ENCODE measurements at places on chromosomes 5 and 9.

DNA sequence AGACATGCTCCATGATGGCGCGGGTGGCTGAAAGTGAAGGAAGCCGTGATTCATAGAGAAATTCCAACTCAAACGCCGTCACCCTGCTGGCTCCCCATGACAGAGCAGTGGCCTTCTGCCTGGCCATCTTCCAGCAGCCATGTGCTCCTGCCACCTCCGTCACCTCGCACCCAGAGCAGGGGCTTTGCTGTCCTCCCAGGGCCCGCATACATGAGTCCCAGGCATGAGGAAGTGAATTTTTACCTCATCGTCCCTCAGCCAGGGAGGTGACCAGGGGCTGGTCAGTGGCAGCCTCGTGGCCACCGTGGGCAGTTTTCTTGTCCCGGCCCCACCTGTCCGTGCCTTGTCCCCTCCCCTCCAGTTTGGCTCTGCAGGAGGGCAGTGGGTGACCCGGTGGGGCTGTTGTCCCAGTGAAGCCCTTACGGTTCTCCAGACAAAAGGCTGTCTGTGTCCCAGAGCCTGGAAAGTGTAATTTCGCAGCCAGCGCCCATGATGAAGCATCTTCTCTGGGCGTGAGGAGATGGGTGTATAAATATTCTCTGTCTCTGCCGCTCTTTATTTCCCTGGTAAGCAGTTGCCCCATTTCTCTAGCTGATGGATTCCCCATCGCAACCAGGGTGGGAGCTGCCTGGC lies 124.0 kb upstream of the LMX1B start:
- H3K36me3 ChIP-seq: no peaks in the 10 kb centered on the region
- DNase-seq: no peak
- no peak overlapping the region for H3K4me3 ChIP-seq
- no peaks in the 10 kb centered on the region for H3K27me3 ChIP-seq
- no peaks in the 10 kb centered on the region for H3K4me1 ChIP-seq

- no peak for DNase-seq
- H3K27ac ChIP-seq: no peak within 1 kb of the TSS
- no peak within 1 kb of the TSS for H3K4me3 ChIP-seq
- H3K4me1 ChIP-seq: no peaks in the 10 kb centered on the region
Observed at GRCh38 chr5:56233230-56233629, at the start of gene ANKRD55. TSS of gene ANKRD55 (minus strand) at chr5:56233330. CDS start at chr5:56232913, 417 bp downstream.

GRCh38 chr5:53430618-53431252 lies 49.7 kb upstream of the FST start:
- H3K36me3 ChIP-seq: no peaks in the 10 kb centered on the region
- no peak for DNase-seq
- no peak overlapping the region for H3K27ac ChIP-seq
- H3K4me3 ChIP-seq: no peak overlapping the region
- H3K4me1 ChIP-seq: no peaks in the 10 kb centered on the region
- H3K27me3 ChIP-seq: no peaks in the 10 kb centered on the region

GRCh38 chr9:115261656-115262081 lies 143.7 kb upstream of the TNC start:
- DNase-seq: no peak
- H3K27ac ChIP-seq: no peak overlapping the region
- H3K27me3 ChIP-seq: no peaks in the 10 kb centered on the region
- no peaks in the 10 kb centered on the region for H3K4me1 ChIP-seq
- H3K36me3 ChIP-seq: no peaks in the 10 kb centered on the region

DNA sequence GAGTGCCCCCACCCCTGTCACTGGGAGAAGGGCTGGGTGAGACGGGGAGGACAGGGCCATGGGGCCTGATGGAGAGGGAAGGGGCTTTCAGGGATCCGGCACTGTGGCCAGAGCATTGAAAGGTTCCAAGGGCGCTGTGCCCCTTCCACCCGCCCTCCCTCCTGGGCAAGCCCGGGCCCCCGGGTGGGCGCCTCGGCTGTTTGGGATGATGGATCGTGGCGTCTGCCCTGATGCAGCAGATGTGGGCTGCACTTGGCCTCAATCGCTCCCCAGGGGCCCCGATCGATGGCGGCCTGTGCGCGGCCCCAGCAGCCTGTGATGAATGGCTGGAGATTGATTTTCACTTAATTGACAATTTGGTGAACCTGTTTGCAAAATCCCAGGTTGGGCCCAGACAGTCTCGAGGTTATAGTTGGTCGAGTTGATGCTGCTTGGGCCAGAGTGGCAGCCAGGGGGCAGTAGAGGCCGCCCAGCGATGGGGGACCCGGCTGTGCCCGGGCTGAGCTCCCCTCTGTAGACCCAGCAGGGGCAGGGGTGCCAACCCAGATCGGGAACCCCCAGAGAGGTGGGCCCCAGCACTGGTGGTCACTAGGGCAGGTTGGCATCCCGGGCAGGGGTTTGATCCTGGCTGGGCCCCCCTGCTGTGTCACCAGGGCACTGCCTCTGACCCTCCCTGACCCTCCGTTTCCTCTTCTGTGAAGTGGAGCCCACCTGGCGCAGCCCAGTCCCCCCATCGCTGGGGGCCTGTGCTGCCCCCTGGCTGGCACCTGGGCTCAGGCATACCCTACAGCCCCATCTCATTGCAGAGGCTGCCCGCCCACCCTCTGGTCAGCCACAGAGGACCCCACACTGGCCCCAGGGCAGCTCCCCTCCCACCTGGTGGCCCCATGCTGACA lies 34.7 kb downstream of the LHX3 start:
- H3K4me3 ChIP-seq: no peak overlapping the region
- H3K27me3 ChIP-seq: no peaks in the 10 kb centered on the region
- H3K36me3 ChIP-seq: no peaks in the 10 kb centered on the region
- no peaks in the 10 kb centered on the region for H3K4me1 ChIP-seq
- H3K27ac ChIP-seq: no peak overlapping the region

GRCh38 chr9:130530938-130531337 lies 48.4 kb upstream of the FUBP3 start:
- no peaks in the 10 kb centered on the region for H3K27me3 ChIP-seq
- H3K36me3 ChIP-seq: no peaks in the 10 kb centered on the region
- no peaks in the 10 kb centered on the region for H3K4me1 ChIP-seq
- H3K27ac ChIP-seq: no peak overlapping the region
- DNase-seq: no peak
- H3K4me3 ChIP-seq: no peak overlapping the region

- no peaks in the 10 kb centered on the region for H3K27me3 ChIP-seq
- H3K4me3 ChIP-seq: no peak overlapping the region
- no peaks in the 10 kb centered on the region for H3K36me3 ChIP-seq
- no peak overlapping the region for H3K27ac ChIP-seq
Observed at GRCh38 chr5:109105631-109106267, 304.0 kb downstream of the PJA2 start.

GRCh38 chr9:5846501-5846921 lies 13.6 kb upstream of the ERMP1 start:
- no peaks in the 10 kb centered on the region for H3K27me3 ChIP-seq
- DNase-seq: no peak
- H3K27ac ChIP-seq: no peak overlapping the region

- no peaks in the 10 kb centered on the region for H3K36me3 ChIP-seq
- no peaks in the 10 kb centered on the region for H3K27me3 ChIP-seq
- no peaks in the 10 kb centered on the region for H3K4me1 ChIP-seq
- H3K27ac ChIP-seq: no peak overlapping the region
Observed at GRCh38 chr5:71564895-71565294, 22.2 kb upstream of the MCCC2 start.

DNA sequence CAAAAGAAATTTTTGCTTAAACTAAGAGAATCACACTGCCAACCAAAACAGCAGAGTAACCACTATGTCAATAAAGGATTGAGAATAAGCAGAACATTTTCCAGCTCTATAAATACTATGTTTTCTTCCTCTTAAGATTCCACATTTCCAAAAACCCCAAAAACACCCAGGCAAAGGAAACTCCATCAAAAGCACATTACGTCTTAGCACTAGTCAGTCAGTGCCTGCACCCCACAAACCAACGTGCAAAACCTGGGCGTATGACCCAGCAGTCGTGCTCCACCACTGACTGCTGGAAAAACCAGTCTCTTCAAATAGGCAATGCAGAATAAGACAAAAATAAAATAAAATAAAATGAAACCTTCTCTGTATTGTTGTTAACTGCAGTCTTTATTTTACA lies 85.3 kb downstream of the GNAQ start:
- no peak for DNase-seq
- H3K36me3 ChIP-seq: no peaks in the 10 kb centered on the region
- no peaks in the 10 kb centered on the region for H3K27me3 ChIP-seq
- H3K4me1 ChIP-seq: peaks cover 31% of the 10 kb centered on the region
- H3K4me3 ChIP-seq: no peak overlapping the region

DNA sequence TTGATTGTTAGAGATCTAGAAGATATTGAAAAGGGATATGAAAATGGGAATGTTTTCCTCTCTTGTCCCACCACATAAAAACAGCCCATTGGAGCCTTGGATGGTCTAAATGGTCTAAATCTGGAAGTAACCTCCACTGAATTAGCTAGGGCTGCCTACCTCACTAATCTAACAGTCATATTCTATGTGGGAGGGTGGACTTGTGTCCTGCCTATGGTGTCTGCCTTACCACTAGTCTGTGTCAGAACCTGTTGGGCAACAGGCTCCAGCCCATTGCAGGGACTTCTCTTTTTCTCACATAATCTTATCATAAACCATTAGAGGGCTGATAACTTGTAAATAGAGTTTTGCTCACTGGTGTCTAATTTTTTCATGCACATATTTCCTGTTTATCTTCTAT lies 548.8 kb upstream of the CDH18 start:
- H3K4me3 ChIP-seq: no peak overlapping the region
- H3K27ac ChIP-seq: no peak overlapping the region

- H3K27me3 ChIP-seq: no peaks in the 10 kb centered on the region
- no peak overlapping the region for H3K4me3 ChIP-seq
- no peak for DNase-seq
Observed at GRCh38 chr5:33994845-33995244, 10.4 kb upstream of the SLC45A2 start.

DNA sequence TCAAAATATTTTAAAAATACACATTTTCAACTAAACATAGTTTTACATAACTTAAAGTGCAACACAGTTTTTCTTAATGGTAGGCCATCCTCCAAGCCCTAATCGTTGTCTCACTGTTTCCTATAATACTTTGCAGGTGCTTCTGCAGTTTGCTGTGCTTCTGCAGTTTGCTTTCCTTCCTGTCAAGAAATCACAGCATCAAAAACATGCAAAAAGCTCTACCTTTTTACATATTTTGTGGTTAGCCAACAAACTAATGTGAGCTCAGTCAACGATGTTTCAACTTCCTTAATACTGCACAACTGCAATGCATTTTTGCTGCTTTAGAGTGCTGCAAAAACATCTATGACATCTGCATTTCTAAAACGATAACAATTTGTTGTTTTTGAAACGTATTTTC lies 25.2 kb downstream of the EMB start:
- H3K4me3 ChIP-seq: no peak overlapping the region
- H3K27ac ChIP-seq: no peak overlapping the region
- no peak for DNase-seq
- H3K36me3 ChIP-seq: no peaks in the 10 kb centered on the region
- no peaks in the 10 kb centered on the region for H3K4me1 ChIP-seq
- no peaks in the 10 kb centered on the region for H3K27me3 ChIP-seq

DNA sequence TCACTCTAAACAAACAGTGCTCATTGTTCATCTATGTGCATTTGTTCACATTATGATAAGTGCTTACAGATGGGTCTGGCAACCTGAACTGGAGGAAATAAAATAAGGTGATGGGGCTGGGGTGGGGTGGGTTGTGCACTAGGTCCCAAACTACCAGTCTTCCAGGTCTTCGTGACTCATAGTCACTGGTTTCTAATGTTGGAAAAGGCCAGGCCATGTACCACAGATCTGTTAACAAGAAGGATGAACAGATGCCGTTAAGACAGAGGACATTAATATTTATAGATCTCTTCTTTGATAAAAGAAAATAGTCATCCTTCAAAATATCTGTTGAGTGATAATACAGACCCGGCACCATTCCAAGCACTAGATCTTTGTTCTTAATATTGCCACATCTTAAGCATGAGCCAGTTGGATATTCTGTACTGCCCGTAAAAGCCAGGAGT lies 71.4 kb upstream of the STARD4 start:
- H3K4me3 ChIP-seq: no peak overlapping the region
- H3K4me1 ChIP-seq: no peaks in the 10 kb centered on the region
- DNase-seq: no peak
- H3K27ac ChIP-seq: no peak overlapping the region
- H3K36me3 ChIP-seq: no peaks in the 10 kb centered on the region
- no peaks in the 10 kb centered on the region for H3K27me3 ChIP-seq

DNA sequence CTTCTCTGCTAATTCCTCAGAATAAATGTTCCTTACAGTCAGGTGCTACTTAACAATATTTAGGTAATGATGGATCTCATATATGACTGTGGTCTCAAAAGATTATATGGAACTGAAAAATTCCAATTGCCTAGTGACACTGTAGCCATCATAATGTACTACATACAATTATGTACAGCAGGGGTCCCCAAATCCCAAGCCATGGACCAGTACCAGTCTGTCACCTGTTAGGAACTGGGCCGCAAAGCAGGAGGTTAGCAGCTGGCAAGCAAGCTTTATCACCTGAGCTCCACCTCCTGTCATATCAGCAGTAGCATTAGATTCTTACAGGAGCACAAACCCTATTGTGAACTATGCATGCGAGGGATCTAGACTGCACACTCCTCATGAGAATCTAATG lies 69.6 kb downstream of the NR2F1-AS1 start:
- no peak overlapping the region for H3K27ac ChIP-seq
- no peaks in the 10 kb centered on the region for H3K27me3 ChIP-seq
- H3K4me3 ChIP-seq: no peak overlapping the region
- no peaks in the 10 kb centered on the region for H3K4me1 ChIP-seq

- no peaks in the 10 kb centered on the region for H3K27me3 ChIP-seq
- DNase-seq: no peak
- H3K4me3 ChIP-seq: no peak overlapping the region
- H3K4me1 ChIP-seq: no peaks in the 10 kb centered on the region
- no peak overlapping the region for H3K27ac ChIP-seq
Observed at GRCh38 chr5:33235824-33236223, 204.9 kb upstream of the TARS1 start.

- no peak within 1 kb of the TSS for H3K4me3 ChIP-seq
- no peak for DNase-seq
- no peaks in the 10 kb centered on the region for H3K36me3 ChIP-seq
- H3K4me1 ChIP-seq: no peaks in the 10 kb centered on the region
- no peak within 1 kb of the TSS for H3K27ac ChIP-seq
Observed at GRCh38 chr5:132873119-132873929, at the start of gene LEAP2. TSS of gene LEAP2 (plus strand) at chr5:132873668. CDS start at chr5:132873695, 27 bp downstream.

DNA sequence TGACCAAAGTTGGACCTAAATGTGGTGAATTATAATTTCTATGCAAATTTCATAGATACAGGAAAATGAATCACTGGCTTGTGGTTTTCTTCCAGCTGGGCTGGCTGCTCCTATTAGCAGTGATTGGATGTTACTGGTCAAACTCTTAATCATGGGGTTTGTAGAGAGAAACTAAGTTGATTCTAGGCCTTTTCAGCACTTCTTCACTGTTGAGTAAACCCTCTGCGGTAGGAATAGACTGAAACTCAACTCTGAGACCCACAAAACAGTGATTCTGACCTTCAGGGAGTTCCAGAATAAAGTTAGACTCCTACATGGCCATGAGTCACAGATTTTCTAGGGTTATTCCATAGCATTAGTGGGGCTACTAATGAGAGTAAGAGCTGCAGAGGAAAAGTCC lies 47.9 kb upstream of the FKTN start:
- no peak for DNase-seq
- H3K27ac ChIP-seq: no peak overlapping the region
- H3K27me3 ChIP-seq: no peaks in the 10 kb centered on the region
